Type B pancreatic cell (in vitro differentiated cells): ENCODE measurements at places on chromosomes 1 and 21. TPM values are rescaled to one million over a fixed set of nuclear protein-coding genes. Genes with fewer than 3 reads are reported as not detected.

The DAB1 gene
- total RNA-seq: 7.2 and 7.3 TPM in 2 replicates

The RNU1-3 gene
- total RNA-seq: 2,993 and 3,564 TPM in 2 replicates

The IL19 gene
- not detected in 2 replicates for total RNA-seq

The SH3BGR gene
- total RNA-seq: 2.2 and 2.8 TPM in 2 replicates

The ZMYM4 gene
- 58.3 and 85.4 TPM in 2 replicates for total RNA-seq

The RIPPLY3 gene
- 0.93 and 3.7 TPM in 2 replicates for total RNA-seq

The NBPF1 gene
- total RNA-seq: 39.1 and 97.5 TPM in 2 replicates

The LEFTY2 gene
- not detected in 2 replicates for total RNA-seq

The NBPF6 gene
- total RNA-seq: not detected in 2 replicates

The LRRC71 gene
- 0.58 TPM in 1 of 2 replicates, not detected in the other for total RNA-seq

The LCE1D gene
- not detected in 2 replicates for total RNA-seq

The CACNA1S gene
- 0.12 TPM in 1 of 2 replicates, not detected in the other for total RNA-seq

The PLA2G2D gene
- total RNA-seq: not detected in 2 replicates

The C8A gene
- 0.46 and 0.64 TPM in 2 replicates for total RNA-seq

The UCK2 gene
- total RNA-seq: 34.9 and 59.3 TPM in 2 replicates

The UBE2Q1 gene
- 69.1 and 73.9 TPM in 2 replicates for total RNA-seq

The NUDT17 gene
- total RNA-seq: 2.1 and 4.0 TPM in 2 replicates

The SYCP1 gene
- total RNA-seq: not detected in 2 replicates

The SH2D2A gene
- 0.48 and 2.2 TPM in 2 replicates for total RNA-seq
